Immature natural killer cell (primary cell): ENCODE measurements at places on chromosomes 5 and 9. TPM values are rescaled to one million over a fixed set of nuclear protein-coding genes. Genes with fewer than 3 reads are reported as not detected.
A peak's percentile ranks its signal among the peaks of the same experiment; 100 is the strongest.

DNA sequence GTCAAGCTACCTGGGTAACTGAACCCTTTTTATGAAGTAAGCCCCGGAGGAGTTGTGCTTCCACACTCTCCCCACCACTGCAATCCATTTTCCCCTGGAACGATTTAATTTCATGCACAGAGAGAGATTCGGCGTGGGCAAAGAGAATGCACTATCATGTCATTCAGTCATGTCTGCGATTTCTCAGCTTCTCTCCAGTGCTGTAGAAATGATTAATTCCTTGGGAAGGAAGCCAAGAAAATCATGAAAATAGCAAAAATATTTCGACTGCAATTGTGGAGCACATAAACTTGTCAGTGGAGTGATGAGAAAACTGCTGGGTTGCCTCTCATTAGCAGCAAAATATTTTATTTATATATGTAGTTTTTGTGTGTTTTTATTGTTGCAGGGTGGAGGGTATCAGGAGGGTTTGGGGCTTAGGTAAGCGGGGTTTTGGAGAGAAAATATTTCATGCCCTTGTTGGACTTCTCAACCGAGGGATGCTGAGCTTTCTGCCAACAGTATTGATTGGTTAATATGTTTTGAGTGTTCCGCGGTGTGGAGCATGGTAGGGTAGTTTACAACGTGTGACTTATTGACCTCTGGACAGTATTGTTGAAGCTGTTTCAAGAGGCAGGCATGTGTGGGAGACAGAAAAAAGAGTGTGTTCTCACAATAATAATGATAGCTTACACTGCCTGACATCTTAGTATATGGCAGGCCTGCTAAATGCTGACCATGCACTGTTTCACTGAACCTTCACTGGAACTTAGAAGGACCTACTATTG, 69.3 kb downstream of the SGCD start:
- H3K4me3 ChIP-seq, result no peak overlapping the region
- DNase-seq, result no peak

- no peaks in the 10 kb centered on the region for H3K27me3 ChIP-seq
- H3K4me1 ChIP-seq, result no peaks in the 10 kb centered on the region
- DNase-seq, result no peak
- no peaks in the 10 kb centered on the region for H3K36me3 ChIP-seq
- no peak overlapping the region for H3K4me3 ChIP-seq
- no peak overlapping the region for H3K27ac ChIP-seq
These were observed 122.9 kb downstream of the NXNL2 start for GRCh38 chr9:88657893-88658292.

DNA sequence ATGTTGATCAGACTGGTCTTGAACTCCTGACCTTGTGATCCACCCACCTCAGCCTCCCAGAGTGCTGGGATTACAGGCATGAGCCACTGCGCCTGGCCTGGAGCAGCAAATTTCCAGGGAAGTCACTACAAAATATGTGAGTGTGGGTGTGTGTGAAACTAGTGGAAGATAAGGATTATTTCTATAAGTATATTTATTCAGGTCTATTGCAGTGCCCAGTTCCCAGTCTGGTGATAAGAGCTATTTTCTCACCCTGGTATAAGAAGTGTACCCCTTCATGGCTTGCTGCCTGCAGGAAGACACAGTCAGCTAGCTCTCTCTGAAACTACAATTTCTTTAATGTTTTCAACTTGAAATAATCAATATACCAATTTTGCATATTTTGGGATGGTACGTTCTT, 37.1 kb downstream of the TARS1 start:
- peaks cover 32% of the 10 kb centered on the region for H3K36me3 ChIP-seq
- H3K4me3 ChIP-seq, result no peak overlapping the region

GRCh38 chr5:42520957-42521356, 97.7 kb downstream of the GHR start:
- H3K4me3 ChIP-seq, result no peak overlapping the region
- H3K36me3 ChIP-seq, result no peaks in the 10 kb centered on the region
- no peak for DNase-seq
- no peaks in the 10 kb centered on the region for H3K4me1 ChIP-seq
- H3K27ac ChIP-seq, result no peak overlapping the region

- no peaks in the 10 kb centered on the region for H3K27me3 ChIP-seq
- no peak for DNase-seq
- no peaks in the 10 kb centered on the region for H3K36me3 ChIP-seq
These were observed 454.5 kb downstream of the HINT1 start for GRCh38 chr5:130710596-130710995.

GRCh38 chr9:94800424-94801117, 74.1 kb downstream of the AOPEP start:
- peaks cover 23% of the 10 kb centered on the region for H3K36me3 ChIP-seq
- peaks cover 2% of the 10 kb centered on the region for H3K27me3 ChIP-seq
- H3K27ac ChIP-seq, result no peak overlapping the region
- DNase-seq, result no peak

- H3K4me3 ChIP-seq, result no peak overlapping the region
- no peaks in the 10 kb centered on the region for H3K4me1 ChIP-seq
- peaks cover 8% of the 10 kb centered on the region for H3K27me3 ChIP-seq
- H3K36me3 ChIP-seq, result no peaks in the 10 kb centered on the region
- no peak for DNase-seq
These were observed 60.0 kb downstream of the TMOD1 start for GRCh38 chr9:97561501-97561900.

- H3K27ac ChIP-seq, result peak overlapping the region; percentile 99
- peaks cover 44% of the 10 kb centered on the region for H3K27me3 ChIP-seq
- peak overlapping the region; percentile 93 for H3K4me3 ChIP-seq
- peaks cover 73% of the 10 kb centered on the region for H3K4me1 ChIP-seq
- peak; percentile 36 for DNase-seq
These were observed 49.9 kb downstream of the USP20 start for GRCh38 chr9:129885018-129885669.

DNA sequence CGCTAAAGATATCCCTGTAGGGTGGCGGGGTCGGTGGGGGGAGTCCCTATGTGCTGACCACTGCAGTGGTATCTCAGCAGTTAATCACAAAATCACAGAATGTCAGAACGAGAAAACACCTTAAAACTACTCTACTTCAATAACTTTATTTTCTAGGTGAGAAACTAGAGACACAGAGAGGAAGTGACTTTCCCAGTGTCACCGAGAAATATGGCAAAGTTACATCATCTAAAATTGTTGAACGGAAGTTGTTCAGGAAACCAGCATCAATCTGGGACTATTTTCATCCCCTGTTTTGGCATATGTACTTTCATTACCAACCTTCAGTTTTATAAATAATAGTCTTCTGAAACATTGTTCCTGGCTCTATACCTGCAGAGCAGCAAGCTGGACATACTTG, 384.0 kb downstream of the SPOCK1 start:
- no peak overlapping the region for H3K27ac ChIP-seq
- no peak overlapping the region for H3K4me3 ChIP-seq
- H3K27me3 ChIP-seq, result peaks cover 4% of the 10 kb centered on the region
- no peak for DNase-seq
- H3K36me3 ChIP-seq, result no peaks in the 10 kb centered on the region

DNA sequence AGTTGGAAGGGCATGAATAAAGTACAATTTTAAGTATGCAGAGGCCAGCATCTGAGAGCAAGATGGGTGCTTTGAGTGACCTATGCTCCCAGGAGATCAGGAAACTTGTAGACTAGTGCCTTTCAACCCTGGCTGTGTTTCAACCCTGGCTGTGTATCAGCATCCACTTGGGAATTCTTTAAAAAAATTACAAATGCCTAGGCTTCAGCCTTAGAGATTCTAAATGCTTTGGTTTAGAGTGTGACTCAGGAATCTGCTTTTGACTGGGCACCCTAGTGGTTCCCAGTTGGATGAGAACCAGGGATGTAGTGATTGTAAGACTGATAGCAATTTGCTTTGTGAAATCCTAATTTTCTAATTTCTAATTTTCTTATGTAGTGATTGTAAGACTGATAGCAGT, 65.6 kb downstream of the RALGPS1 start:
- peaks cover 44% of the 10 kb centered on the region for H3K4me1 ChIP-seq
- peaks cover 6% of the 10 kb centered on the region for H3K27me3 ChIP-seq
- H3K36me3 ChIP-seq, result peaks cover 9% of the 10 kb centered on the region
- no peak for DNase-seq

- no peak for DNase-seq
- H3K4me1 ChIP-seq, result no peaks in the 10 kb centered on the region
- no peak overlapping the region for H3K27ac ChIP-seq
- no peak overlapping the region for H3K4me3 ChIP-seq
- H3K36me3 ChIP-seq, result no peaks in the 10 kb centered on the region
These were observed 330.6 kb upstream of the MEF2C start for GRCh38 chr5:89213573-89213972.

DNA sequence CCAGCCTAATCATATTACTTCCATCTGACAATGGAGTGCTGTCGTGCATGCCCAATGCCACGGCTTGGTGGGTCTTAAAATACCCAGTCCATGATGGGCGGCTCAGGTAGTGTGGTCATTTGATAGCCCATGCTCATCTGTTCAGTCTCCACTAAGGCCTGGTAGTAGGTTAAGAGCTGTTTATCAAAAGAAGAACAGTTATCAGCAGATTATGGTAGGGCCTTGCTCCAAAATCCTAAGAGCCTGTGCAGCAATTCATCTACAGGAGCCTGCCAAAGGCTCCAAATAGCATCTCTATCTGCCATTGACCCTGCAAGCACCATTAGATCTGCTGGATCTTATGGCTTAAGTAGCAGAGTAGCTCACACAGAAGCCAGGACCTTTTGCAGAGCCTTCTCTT, 21.8 kb upstream of the NTRK2 start:
- H3K27ac ChIP-seq, result no peak overlapping the region
- H3K4me3 ChIP-seq, result no peak overlapping the region
- H3K36me3 ChIP-seq, result no peaks in the 10 kb centered on the region
- no peaks in the 10 kb centered on the region for H3K4me1 ChIP-seq
- no peaks in the 10 kb centered on the region for H3K27me3 ChIP-seq

GRCh38 chr9:101409079-101409477, 10.4 kb downstream of the ZNF189 start:
- H3K27ac ChIP-seq, result no peak overlapping the region
- H3K27me3 ChIP-seq, result peaks cover 5% of the 10 kb centered on the region

GRCh38 chr9:116320290-116320689, 166.7 kb downstream of the PAPPA start:
- H3K27me3 ChIP-seq, result no peaks in the 10 kb centered on the region
- H3K36me3 ChIP-seq, result no peaks in the 10 kb centered on the region
- H3K4me1 ChIP-seq, result no peaks in the 10 kb centered on the region
- no peak overlapping the region for H3K4me3 ChIP-seq

DNA sequence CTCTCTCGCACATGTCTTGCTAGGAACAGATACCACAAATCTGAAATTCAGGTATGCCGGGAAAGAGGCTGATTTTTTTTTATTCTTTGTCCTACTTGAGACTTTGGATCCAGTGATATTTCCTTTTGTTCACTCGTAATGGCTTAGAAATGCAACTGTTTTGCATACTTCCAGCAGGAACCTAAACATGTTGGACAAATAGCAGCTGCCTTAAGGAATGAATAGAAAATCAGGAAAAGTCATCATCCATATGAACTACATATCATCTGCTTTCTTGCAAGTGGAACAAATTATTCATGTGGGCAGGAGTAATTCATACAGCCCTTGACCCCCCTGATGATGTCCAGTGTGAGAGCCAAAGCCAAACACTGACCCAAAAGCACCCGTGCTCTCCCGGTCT, 17.4 kb downstream of the TTC39B start:
- peaks cover 5% of the 10 kb centered on the region for H3K36me3 ChIP-seq
- H3K4me3 ChIP-seq, result no peak overlapping the region
- H3K27ac ChIP-seq, result no peak overlapping the region
- H3K27me3 ChIP-seq, result no peaks in the 10 kb centered on the region
- no peak for DNase-seq

GRCh38 chr5:143198332-143198731, 205.2 kb downstream of the NR3C1 start:
- H3K27ac ChIP-seq, result no peak overlapping the region
- H3K36me3 ChIP-seq, result peaks cover 3% of the 10 kb centered on the region
- no peak for DNase-seq
- H3K27me3 ChIP-seq, result no peaks in the 10 kb centered on the region
- H3K4me1 ChIP-seq, result peaks cover 21% of the 10 kb centered on the region
- H3K4me3 ChIP-seq, result no peak overlapping the region

GRCh38 chr9:110623462-110624025, 44.0 kb upstream of the SVEP1 start:
- H3K27ac ChIP-seq, result no peak overlapping the region
- H3K27me3 ChIP-seq, result no peaks in the 10 kb centered on the region
- H3K4me3 ChIP-seq, result no peak overlapping the region
- no peaks in the 10 kb centered on the region for H3K4me1 ChIP-seq

DNA sequence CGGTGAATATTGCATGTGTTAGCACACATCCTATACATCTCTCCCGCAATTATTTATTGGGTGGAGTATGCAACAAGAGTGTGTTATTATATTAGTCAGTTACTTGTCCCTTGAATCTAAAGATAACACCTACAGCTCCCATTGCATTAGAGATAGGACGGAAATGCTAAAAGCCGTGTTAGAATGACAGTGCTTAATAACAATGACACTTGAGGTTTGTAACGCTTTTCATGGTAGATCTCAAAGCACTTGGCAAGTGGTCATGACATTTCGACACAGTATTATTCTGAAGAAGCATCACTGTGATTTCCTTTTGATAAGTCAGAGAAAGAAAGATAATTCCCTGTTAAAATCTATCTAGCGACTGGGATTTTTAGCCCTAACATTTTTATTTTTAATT, 33.4 kb upstream of the TRIO start:
- peaks cover 7% of the 10 kb centered on the region for H3K27me3 ChIP-seq
- H3K36me3 ChIP-seq, result no peaks in the 10 kb centered on the region
- H3K4me3 ChIP-seq, result peak overlapping the region; percentile 76
- H3K27ac ChIP-seq, result peak overlapping the region; percentile 70
- H3K4me1 ChIP-seq, result peaks cover 17% of the 10 kb centered on the region

- no peaks in the 10 kb centered on the region for H3K36me3 ChIP-seq
- H3K27me3 ChIP-seq, result peaks cover 7% of the 10 kb centered on the region
- H3K4me1 ChIP-seq, result no peaks in the 10 kb centered on the region
- no peak for DNase-seq
- no peak overlapping the region for H3K27ac ChIP-seq
- no peak overlapping the region for H3K4me3 ChIP-seq
These were observed 4.2 kb downstream of the WWC1 start for GRCh38 chr5:168295574-168296201.

GRCh38 chr5:11906497-11906896, 2.3 kb upstream of the CTNND2 start:
- H3K36me3 ChIP-seq, result peaks cover 4% of the 10 kb centered on the region
- H3K27ac ChIP-seq, result no peak overlapping the region
- peaks cover 8% of the 10 kb centered on the region for H3K27me3 ChIP-seq
- peaks cover 4% of the 10 kb centered on the region for H3K4me1 ChIP-seq
- DNase-seq, result no peak
- no peak overlapping the region for H3K4me3 ChIP-seq

DNA sequence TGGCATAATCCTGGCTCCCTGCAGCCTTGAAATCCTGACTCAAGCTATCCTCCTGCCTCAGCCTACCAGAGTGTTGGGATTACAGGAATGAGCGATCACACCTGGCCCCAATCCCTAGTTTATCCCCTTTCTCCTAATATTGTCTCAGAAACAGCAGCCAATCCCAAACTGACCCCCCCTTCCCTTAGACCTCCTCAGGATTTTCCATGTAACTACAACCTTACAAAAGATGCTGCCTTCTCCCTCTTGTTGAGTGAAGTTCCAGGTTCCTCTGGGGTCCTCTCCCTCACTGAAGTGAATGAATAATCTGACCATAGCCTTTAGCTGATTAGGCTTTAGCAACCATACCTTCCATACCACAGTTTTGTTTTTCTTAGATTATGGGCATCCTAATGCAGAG, 25.9 kb upstream of the MSANTD3 start:
- H3K27ac ChIP-seq, result no peak overlapping the region
- H3K27me3 ChIP-seq, result peaks cover 19% of the 10 kb centered on the region
- no peak for DNase-seq

GBGT1 gene
- not detected for polyA plus RNA-seq

EPB41L4A gene
- 2.4 TPM for polyA plus RNA-seq

PDE6A gene
- polyA plus RNA-seq, result not detected

DMRT2 gene
- polyA plus RNA-seq, result not detected

PCDHGB6 gene
- polyA plus RNA-seq, result 1.9 TPM

BDP1 gene
- polyA plus RNA-seq, result 4.7 TPM

NUDT12 gene
- 0.17 TPM for polyA plus RNA-seq

PITX1 gene
- not detected for polyA plus RNA-seq

PCDHGA9 gene
- polyA plus RNA-seq, result not detected

C9orf153 gene
- not detected for polyA plus RNA-seq

ZCCHC7 gene
- 23.8 TPM for polyA plus RNA-seq

SLC6A19 gene
- polyA plus RNA-seq, result not detected
